Chondrocyte (in vitro differentiated cells): ENCODE measurements at places on chromosomes 11 and 22.

DNA sequence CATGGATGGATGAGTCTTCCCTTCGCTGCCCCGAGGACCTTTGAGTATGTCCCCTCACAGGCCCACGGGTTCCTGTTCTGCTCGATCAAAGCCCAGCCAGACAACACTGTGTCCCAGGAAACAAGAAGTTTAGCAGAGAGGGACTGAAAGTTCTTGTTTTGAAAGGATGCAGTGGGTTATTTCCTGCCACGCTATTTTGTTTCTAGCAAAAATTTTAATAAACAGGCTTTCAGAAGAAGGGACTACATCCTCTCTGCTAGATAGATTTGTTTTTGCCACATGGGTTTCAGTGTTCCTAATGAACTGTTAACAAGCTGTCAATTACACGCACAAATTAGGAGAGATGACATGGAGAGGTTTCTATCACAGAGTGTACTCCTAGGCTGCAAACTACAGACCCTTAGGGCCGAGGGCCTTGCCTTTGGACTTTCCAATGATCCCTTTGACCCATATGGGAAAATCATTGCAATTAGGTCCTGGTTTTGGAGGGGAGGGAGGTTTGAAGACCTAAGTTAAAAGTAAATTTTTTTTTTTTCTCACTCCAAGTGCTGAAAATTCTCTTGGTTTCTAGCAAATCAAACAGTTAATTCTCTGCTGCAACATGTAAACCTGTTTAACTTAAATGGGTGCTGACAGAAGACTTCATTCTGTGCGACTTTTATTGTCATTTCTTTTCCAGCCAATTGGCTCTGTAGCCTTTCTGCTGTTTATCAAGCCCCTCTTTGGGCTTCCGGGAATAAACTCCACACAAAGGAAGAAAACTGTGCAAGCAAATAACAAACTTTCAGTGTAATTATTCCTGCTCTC is 81.4 kb downstream of the RCN1 start:
- no peak for DNase-seq

GRCh38 chr11:12871788-12872321 is 137.3 kb upstream of the RASSF10 start:
- no peak for DNase-seq

- peak; percentile 42 for DNase-seq
These were observed 29.0 kb downstream of the SHANK3 start for GRCh38 chr22:50701428-50702154.

GRCh38 chr11:23974051-23974450 is 522.8 kb upstream of the LUZP2 start:
- DNase-seq = no peak

- DNase-seq = no peak
These were observed at the start of gene OR6X1 for GRCh38 chr11:123754101-123754568. OR6X1 (minus strand) TSS chr11:123754518; CDS start chr11:123754518, 0 bp downstream.

- no peak for DNase-seq
These were observed 35.5 kb downstream of the TREH start for GRCh38 chr11:118643995-118644345.

DNA sequence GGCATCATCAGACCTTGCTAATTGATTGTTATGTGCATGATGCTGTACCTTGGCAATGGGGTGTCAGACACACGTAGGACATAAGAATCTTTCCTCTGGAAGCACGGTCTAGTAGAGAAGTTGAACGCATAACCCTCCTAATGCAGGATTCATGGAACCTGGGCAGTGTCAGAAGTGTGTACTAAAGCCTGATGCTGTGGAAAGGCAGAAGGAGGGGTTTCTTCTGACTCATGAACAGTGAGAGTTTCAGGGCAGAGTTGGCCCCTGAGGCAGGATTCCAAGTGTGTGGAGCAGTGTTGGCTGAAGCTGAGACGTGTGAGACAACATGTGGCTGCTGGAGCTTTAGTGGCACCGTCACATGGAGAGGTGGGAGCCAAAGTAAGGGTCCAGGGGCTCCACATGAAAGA is 3.5 kb downstream of the PANX1 start:
- no peak for DNase-seq

DNA sequence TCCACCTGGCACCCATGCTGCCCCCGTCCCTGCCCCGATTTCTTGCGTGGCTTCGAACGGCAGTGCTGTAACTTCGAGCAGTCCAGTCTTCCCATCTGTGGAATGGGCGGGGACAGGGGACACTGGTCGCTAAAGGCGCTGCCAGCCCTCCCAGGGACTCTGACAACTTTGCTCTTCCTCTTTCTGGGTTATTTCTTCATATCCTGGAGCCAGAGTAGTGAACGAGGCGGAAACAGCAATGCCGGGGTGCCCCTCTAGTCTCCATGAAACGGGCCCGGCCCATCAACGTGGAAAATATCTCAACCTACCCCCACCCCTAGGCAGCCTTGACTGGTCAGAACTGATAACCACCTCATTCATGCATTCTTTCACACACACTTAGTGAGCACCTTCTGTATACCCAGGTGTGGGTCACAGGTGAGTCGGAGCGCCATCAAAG is 42.8 kb downstream of the TRIOBP start:
- no peak for DNase-seq

DNA sequence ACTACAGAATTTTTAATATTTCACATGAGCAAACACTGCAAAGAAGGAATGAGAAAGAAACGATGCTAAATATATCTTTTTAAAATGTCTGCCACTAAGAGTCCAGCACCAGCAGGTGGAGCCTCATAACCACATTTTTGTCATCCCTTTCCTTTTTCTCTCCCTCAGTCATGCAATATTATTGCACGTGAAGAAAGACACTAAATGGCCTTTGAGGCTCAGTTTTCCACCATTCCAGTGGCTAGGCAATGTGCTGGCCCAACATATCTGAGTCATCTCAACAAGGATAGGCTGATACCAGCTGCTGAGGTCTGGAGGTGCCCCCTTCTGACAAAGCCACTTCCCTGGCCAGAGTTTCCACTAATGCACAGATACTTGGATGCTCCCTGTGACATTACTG is 1.8 kb downstream of the ALKBH8 start:
- DNase-seq = no peak

- DNase-seq = no peak
These were observed 61.4 kb upstream of the ASPHD2 start for GRCh38 chr22:26367402-26368245.

GRCh38 chr22:39289975-39290720 is 29.3 kb downstream of the RPL3 start:
- DNase-seq = peak; percentile 57

GRCh38 chr11:73577496-73577917 is 20.4 kb downstream of the FAM168A start:
- DNase-seq = no peak

DNA sequence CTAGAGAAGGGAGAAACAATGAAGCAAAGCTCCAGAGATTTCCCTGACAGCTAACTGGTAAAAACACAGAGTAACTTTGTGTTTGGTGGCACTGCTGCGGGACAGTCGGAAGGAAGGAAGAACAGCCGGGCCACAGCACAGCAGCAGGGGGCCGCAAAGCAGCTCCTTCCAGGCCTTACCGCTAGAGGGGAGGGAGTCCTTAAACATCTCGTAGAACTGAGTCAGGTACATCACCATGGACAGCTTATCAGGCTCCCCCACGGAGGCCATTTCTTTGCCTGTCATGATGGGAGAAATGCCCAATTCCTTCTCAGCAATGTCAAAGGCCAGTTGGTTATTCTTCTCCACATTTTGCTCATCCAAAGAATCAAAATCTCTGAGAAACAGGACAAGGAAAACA is 114.6 kb upstream of the BID start:
- no peak for DNase-seq

DNA sequence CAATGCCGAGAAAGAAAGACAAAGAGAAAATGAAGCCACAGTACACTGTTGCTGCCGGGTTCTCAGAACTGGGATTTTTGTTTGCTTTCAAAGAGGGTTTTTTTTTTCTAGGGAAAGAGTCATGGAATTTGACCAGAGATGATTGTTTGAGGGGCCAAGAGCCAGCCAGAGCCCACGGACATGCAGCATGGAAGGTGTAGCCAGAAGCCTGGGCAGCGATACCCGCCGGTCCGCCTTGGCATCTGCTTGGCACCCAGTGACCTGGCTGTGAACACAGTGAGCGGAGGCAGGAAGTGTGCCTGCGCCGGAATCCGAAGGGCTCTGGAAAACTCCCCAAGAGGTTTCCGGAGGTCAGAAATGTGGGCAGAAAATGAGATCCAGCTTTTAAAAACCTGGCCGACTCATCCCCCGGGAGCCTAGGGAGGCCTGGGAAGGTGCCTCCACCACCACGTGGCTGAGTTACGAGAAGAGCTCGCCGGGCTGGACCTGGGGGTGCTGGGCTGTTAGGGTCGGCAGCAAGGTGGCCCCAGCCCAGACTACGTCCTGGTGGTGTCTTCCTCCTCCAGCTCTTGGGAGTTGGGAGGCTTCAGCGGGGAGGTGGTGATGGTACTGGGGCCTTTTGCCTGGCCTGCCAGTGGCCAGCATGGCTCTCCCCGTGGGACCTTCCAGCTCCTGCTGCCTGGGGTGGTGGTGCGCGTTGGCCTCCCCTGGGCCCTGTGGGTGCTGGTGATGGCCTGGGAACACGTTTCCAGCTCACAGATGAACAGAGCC is 61.6 kb upstream of the PPARA start:
- peak; percentile 74 for DNase-seq

- DNase-seq = peak; percentile 85
These were observed 7.8 kb downstream of the PIM3 start for GRCh38 chr22:49968313-49968830.

- DNase-seq = no peak
These were observed 45.6 kb upstream of the HIPK3 start for GRCh38 chr11:33211580-33211979.

GRCh38 chr11:74025467-74026166 is 16.7 kb upstream of the UCP3 start:
- DNase-seq = no peak

DNA sequence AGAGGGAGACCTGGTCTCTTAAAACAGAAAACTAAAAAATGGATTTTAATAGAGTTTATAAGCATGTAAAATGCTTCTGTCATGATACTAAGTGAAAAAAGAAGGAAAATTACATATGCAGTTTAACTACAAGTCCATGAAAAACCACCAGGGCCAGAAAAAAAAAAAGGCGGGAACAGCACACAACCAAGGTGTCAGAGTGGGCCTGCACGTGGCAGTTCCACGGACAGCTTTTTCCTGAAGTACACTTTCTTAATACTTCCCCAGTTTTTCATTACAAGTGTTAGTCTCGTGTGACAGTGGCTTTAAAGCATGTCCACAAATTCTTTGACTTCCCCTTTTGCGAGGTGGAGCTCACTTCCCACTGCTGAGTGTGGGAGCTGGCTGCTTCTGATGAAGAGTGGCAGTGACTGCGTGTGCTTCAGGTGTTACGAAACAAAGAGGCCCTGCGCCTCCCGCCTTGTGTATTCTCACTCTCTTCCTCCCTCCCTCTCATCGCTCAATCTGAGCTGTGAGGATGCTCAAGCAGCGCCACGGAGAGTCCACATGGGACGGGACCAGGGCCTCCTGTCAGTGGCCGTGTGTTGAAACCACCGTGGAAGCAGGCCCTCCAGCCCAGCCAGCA is 16.4 kb downstream of the PPM1F start:
- DNase-seq = no peak

GRCh38 chr11:29256580-29256979 is 760.2 kb downstream of the KCNA4 start:
- no peak for DNase-seq

GRCh38 chr11:34154059-34154875 is 48.8 kb downstream of the NAT10 start:
- DNase-seq = no peak

DNA sequence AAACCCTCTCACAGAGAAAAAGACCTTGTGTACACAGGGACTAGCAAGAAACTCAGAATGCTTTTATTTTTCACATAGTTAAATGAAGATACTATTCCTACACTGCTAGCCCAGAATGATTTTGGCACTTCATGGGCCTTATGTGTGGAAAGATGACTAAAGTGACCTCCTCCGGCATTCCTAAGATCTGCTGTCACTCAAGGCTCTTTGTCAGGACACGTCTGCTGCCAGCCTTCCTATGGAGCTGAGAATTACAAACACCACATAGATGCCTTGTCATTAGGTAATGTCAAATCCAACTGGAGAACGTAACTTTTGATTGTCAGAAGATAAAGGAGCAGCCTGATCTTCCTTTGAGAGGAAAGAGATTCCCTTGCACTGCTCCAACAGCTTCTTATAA is 249.1 kb downstream of the FAT3 start:
- DNase-seq = no peak

DNA sequence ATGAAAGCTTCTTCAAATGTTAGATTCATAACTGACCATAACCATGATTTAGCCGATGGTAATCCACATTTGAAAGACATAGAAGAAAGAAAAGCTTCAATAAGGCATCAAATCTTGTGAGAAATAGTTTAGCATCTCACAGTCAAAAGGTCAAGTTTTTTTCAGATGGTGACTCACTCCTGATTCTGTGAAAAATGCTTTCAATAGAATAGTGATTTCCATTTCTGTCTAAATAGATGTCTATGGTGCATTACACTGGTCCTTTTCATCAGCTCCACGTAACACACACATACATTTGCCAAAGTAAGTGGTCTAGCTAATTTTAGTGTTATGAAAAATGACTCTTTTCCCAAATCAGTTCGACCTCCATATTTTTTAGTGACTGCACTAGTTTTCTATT is 139.2 kb downstream of the LRRC4C start:
- DNase-seq = no peak

DNA sequence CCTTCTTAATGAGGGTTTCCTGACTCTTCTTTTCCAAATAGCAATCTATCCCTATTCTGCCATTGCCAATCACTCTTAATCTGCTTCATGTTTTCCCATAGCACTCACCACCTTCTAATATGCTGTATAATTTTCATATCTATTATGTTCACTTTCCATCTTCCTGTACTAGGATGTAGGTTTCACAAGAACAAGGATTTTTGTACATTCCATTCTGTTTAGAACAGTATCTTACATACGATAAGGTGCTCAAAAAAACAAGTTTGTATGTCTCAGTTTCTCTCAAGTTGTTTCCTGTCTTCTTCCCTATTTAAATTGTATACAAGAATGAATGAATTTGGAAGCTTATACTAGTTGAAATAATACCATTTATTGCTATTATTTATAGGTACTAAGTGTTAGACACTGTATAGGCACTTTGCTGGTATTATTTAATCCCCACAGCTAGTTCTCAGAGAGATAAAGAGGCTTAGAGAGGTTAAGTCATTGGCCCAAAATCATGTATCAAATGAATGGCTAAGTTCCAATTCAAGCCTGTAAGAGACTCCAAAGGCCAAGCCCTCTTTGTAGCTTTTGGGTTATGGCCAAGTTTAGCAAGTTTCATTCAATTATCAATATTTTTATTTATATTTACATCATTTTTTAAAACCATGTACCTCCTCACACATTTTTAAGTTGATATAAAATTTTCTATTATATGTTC is 134.7 kb downstream of the PAX6 start:
- DNase-seq = no peak

DNA sequence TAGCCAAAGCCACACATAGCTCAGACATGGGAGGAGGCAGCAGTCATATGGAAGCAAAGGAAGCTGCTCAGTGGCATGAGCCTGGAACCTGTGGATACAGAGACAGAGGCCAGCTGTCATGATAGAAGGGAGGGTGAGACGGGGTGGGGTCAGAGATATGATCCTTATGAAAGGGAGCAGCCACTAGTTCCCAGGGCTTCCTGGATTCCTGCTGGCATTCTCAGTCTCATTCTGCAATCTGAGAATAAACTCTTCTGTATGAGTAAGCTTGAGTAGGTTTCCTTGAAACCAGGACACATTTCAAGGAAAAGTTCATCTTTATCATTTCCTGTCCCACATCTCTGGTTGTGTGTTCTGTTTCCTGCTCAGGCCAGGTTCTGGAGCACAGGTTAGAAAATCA is 220.2 kb upstream of the SNX19 start:
- DNase-seq = no peak

- no peak for DNase-seq
These were observed 25.8 kb upstream of the PPARA start for GRCh38 chr22:46124383-46125144.
